Lower leg skin (tissue), 4 donors: ENCODE measurements at places on chromosomes 4 and X. TPM values are rescaled to one million over a fixed set of nuclear protein-coding genes. Genes with fewer than 3 reads are reported as not detected.

DNA sequence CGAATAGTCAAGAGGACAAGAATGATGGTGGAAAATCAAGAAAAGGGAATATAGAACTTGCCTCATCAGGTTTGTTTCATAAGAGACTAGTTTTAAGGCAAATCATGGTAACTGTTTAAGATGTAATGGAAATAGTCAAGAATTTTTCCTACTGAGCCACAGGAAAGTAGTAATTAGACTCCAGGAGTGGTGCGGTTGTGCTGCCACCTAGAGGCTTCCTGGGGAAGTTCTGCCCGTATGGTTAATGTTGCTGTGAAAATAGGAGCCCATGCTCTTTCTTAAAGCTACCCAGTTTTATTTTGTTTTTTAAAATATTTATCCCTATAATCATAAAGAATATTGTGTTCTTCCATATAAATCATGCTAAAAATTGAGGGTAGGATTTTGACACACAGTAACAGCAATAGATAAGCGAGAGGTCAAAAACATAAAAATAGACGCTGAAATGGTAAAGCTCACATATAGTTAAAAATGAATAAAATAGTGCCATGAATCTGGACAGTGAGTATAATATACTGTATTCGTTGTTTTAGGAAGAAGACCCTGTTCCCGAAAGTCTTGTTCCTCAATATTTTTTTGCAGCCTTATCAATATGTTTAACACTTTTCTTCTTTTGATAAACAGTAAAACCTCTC lies 87.0 kb downstream of the PHOX2B start:
- DNase-seq = peak; percentile 37

DNA sequence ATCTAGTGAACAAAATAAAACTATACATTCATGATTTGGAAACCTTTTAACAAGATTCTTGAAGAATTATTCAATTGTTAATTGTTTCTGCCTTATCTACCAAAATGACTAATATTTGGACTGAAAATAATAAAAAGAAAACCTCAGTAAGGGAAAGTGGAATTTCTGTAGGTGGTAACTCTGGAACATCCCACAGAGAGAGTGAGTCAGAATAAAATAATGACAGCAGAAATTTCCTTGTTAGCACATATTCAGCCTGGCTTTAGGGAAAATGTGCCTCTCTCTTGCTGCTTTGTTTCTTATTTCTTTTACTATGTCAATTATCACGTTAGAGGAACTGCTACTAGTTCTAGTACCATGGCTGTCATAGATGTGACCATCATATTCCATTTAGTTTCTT lies 421.5 kb upstream of the GNPDA2 start:
- no peak for DNase-seq

DNA sequence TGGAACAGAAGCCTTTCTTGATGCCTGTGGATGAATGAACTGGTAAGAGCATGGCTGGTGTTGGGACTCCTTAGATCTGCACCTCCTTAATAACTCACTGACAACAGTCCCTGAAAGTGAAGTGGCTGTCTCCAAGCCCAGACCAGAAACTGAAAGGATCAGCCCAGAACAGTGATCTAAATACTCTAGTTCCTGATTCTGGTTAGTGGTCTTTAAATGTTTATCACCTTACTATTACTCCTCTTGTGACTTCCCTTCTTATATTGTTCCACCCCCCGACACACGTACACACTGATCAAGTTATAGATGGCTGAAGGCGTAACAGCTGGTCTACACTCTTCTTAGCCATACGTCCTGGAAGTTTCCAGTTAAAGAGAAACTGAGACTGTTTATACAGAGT lies 33.8 kb upstream of the ARMCX2 start:
- DNase-seq = no peak

GRCh38 chr4:102696758-102697157 lies 64.0 kb downstream of the MANBA start:
- no peak for DNase-seq

- DNase-seq = no peak
These were observed 165.0 kb downstream of the SPIN4 start for GRCh38 chrX:63186137-63186536.

Gene MAGEA4
- total RNA-seq = not detected

Gene ADGRL3
- 21.2 TPM for total RNA-seq

- no peak for DNase-seq
These were observed 92.7 kb upstream of the PGRMC2 start for GRCh38 chr4:128380306-128380705.

DNA sequence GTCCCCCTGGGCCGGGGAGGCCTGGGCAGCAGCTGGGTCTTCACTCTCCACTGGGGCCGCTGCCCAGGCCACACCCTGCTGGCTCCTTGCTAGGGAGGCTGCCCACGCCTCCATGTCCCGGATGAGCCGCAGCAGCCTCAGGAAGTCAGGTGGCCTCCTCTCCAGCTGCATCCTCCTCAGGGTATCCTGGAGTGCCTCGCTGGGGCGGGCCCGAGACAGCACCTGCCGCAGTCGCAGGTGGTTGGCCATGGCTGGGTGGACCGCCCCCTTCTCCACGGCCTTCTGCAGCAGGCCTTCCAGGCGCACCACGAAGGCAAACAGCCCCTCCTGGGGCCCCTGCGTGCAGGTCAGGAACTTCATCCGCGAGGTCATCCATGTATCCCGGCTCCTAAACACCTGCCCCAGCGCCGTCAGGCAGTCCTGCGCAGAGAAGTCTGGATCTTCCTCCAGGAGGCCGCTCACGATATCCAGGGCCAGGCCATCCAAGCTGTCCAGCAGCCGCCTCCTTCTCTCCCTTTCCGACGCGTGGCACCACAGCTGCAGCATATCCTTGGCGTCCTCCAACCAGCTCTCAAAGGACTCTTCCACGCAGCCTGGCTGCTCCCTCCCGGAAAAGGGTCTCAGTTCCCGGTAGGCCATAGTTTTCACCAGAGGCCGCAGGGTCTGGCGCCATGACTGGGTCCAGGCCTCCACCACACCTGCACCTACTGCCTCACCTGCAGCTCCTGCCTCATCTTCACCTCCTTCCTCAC lies 2.1 kb downstream of the PNMA6F start:
- DNase-seq = no peak

Gene SOWAHD
- 0.76 TPM for total RNA-seq

DNA sequence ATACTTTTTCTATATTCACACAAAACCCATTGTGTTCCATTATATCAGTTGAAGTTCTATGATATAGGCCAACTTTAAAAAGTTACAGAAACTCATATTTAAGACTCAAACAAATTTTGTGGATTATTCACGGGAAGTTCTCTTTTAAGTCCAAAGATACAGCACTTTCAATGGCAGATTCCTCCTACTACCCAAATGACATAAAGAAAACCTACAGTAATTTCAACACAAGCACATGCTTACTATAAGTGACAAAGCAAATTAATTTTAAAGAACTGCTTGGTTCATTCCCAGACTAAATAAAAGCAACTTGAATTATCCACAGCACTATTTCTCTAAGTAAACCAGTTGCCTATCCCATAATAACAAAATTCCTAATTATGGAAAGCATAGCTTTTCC lies 4.1 kb downstream of the PPA2 start:
- DNase-seq = no peak

Gene TRO
- 0.61 TPM for total RNA-seq

Gene SLC6A14
- total RNA-seq = 16.6 TPM

DNA sequence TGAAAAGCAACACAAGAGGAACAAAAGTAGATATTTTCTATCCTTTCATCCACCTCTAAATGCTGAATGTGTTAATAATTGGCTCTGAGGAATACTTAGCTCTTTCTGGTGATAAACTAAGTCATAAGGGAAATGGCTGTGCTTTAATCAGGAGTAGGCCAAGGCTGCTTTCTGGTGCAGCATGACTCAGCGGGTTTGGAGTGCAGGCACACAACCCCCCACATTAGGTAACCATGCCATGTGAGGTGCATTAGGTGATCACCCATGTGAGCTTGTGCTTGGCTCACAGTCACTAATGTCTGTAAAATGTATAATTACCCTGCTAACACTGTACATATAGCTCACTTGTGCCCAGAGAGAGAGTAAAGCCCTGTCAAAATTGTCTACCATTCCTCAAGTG lies 57.2 kb downstream of the USP38 start:
- DNase-seq = no peak

Gene PNMA6A
- total RNA-seq = 0.08 TPM

- DNase-seq = no peak
These were observed 10.5 kb downstream of the CD99 start for GRCh38 chrX:2701600-2701999.

GRCh38 chr4:111066001-111066400 lies 443.1 kb upstream of the PITX2 start:
- no peak for DNase-seq

DNA sequence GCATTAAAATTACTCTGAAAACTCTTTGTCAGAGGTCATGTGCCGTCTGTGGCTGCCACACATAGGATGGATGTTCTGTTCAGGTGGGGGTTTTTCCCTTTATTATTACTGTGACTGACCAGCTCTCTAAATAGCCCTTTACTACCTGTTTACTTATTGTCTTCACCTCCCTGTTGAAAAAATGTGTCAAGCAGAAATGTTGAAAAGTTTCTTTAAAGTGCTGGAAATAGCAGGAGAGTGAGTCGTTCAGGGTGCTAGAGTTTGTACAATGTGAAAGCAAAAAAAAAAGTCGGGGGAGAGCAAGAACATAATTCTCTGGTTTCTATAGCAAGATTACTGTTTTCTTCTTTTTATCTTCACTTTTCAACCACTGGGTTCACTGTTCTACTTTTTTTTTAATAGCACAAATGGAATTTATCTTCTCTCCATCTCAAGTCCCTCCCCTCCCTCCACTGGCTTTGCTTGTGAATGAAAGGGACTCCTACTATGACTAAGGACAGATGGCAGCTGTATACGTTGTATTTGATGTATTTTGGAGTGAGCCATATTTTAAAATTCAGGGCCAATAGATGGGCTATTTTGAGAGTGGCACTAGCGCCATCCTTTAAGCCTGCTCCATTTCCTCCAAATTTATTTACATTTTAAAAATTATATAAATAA lies 33.3 kb downstream of the ARX start:
- no peak for DNase-seq

DNA sequence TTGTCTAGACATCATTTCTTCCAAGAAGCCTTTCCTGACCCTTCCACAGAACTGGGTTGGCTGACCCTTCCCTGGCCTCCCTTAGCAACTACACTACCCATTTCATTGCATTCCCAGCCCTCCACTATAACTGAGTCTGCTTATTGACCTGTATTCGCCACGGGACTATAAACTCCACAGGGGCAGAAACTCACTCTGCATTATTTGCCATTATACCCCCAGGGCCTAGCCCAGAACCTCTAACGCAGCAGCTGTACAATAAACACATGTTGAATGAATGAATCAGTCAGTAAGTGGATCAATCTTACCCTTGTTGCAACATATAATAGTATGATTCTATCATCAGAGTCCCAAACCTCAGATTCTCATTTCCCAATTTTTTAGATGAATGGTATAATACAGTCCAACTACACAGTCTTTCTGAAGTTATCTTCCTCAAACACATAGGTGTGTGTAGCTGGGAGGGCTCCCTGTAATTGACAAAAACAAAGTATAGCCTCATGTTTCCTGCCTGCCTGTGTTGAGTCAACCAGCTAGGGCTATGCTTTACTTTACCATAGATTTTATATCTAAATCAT lies 209.3 kb downstream of the CHIC2 start:
- DNase-seq = no peak

Gene CHIC1
- total RNA-seq = 6.3 TPM

Gene DMRTC1B
- not detected for total RNA-seq

DNA sequence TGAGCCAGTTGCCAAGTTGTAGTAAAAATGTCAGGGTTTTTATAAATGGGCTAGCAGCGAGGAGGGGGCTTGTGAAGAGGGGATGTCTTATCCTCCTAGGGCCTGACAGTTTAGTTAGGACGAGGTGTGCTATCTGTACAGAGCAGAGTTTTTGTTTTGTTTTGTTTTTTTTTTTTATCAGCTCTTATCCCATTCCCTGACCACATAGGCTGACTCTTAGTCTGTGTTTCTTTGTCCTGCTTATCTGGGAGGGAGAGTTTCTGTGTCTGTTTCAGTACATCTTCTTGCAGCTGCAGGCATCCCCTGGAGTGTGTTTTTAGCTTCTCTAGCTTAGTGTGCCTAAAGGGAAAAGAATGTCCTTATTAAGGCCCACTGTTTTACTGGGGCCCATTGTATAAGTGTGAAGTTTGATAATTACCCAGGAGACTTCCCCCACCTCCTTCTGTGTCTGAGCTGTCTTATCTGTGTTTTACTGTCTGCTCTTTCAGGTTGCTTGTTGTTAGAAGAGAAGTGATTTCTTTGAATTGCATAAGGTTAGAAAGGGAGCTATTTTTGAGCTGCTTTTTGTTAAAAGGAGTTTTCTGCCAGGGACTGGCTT lies 32.0 kb downstream of the PAGE2 start:
- no peak for DNase-seq

- DNase-seq = no peak
These were observed 51.0 kb downstream of the ADGRL3 start for GRCh38 chr4:61251129-61251528.

Gene SRD5A3
- 6.9 TPM for total RNA-seq

Gene RELL1
- total RNA-seq = 66.5 TPM

GRCh38 chr4:121668368-121669162 lies 28.2 kb downstream of the ANXA5 start:
- DNase-seq = no peak

DNA sequence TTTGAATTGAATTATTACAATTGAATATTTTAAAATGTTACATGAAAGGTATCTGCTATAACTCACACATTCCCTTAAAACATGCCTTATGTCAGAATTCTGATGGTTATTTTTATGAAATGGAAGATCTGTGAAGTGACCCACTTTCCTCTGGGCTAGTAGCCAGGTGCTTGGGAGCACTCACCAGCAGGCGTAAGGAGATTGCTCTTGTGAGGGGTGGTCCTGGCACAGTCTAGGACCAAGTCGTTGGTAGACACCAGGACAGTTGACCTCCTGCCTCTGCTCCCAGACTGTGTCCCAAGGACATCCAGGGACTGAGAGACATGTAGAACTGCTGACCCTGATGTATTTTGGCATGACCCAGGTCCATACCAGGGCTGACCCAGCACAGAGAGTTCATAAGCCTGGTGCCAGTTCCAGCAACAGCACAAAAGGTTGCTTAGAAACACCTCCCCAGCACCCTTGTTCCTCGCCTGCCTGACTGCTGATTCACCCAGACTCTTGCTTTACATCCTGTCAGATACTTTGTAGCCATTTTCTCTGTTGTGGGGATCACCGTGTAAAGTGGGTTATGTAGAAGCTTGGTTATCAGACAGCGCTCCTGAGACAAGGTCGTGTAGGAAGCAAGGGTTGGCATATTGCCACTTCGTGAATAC lies 48.5 kb downstream of the NELFA start:
- DNase-seq = no peak
